ENCODE measurements at places on chromosomes 5 and 9. TPM values are rescaled to one million over a fixed set of nuclear protein-coding genes. Genes with fewer than 3 reads are reported as not detected.

The EQTN gene
- not detected for total RNA-seq

The TMC1 gene
- 0.05 TPM for total RNA-seq

The NR4A3 gene
- total RNA-seq, result 2.0 TPM

The PRR7 gene
- total RNA-seq, result 35.4 TPM

The GPX3 gene
- 17.8 TPM for total RNA-seq
